Suppressor macrophage treated with lipopolysaccharide for 4 hours (primary cell): ENCODE measurements at places on chromosomes 2 and 18.

DNA sequence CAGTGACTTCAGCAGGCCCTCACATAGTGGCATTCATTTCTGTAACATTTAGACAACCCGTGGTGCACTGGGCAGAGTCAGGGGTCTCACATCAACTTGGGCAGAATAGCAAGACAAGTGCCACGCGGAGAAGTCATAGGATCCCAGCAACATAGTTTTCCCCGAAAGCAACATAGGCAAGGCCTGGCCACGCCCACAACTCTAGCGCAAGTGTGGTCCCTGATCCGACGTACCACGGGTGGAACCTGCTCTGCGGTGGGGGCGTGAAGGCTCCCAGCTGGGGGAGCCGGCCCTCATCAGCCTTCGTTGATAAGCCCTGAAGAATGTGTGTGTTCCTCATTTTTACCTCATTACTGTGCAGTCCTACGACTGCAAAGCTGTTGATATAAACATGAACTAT, 261.2 kb downstream of the EIPR1 start:
- DNase-seq: no peak

DNA sequence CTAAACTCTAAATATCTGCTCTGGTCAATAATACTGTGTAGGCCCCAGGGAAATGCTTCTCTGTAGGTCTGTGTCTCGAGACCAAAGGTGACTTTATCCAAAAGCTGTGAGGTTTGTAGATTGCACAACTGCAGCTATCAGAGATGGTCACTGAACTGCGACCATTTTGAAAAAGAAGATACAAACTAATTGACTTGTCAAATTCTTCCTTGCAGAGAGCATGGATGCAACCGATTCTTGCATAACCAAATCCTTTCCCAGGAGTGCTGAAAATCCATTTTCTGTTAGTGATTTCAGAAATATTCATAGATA, 155.8 kb downstream of the SH3BP4 start:
- DNase-seq: no peak

DNA sequence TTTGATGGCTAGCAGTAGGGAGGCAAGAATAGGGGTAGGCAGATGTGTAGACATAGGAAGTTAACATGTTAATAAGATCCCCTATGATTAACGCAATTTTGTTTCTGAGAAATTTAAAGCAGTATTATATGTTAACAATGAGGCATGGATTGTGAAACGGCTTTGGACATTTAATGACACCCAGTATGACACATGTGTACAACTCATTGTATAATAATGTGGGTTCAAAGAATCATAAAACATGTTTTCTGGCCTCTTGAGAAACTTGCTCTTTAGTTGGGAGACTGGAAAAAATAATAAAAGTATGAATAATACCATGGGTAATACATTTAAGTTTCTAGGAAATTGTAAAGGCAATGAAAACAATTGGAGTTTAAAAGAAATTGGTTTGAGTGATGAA, 332.1 kb upstream of the CDH20 start:
- no peak for DNase-seq

DNA sequence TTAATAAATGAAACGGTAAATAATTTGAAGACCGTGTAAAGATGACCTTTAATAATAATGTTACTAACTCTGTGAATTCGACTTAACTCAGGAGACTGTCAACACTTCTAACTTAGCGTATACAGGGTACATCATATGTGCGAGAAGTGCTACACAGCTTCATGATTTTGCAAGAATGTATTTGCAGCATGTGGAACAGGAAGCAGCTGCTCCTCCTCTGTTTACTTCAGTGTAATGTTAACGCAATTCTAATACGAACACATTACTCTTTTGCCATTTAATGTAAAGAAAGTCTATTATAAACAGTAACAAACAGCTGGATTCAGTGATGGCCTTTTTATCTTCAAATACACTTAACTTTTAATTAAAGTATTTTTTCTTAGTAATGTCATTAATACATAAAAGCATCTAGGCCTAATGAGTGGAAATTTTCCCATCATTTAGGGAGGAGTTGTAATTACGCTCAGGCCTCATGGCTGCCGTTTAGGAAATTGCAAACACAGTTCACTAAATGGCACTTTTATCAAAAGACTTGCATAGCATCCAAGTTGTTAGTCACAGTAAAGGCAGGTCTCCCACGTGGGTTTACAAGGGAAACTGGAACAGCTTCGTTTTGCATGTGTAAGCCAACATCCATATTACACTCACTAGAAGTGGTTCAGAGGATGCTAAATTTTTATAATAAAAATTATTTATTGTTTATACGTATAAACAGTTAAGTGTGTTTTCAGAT, 635.7 kb downstream of the FBXO15 start:
- DNase-seq: no peak

GRCh38 chr2:43798300-43798699, 24.5 kb downstream of the DYNC2LI1 start:
- no peak for DNase-seq

- no peak for DNase-seq
These were observed 119.2 kb downstream of the ANTXR1 start for GRCh38 chr2:69131983-69132675.

DNA sequence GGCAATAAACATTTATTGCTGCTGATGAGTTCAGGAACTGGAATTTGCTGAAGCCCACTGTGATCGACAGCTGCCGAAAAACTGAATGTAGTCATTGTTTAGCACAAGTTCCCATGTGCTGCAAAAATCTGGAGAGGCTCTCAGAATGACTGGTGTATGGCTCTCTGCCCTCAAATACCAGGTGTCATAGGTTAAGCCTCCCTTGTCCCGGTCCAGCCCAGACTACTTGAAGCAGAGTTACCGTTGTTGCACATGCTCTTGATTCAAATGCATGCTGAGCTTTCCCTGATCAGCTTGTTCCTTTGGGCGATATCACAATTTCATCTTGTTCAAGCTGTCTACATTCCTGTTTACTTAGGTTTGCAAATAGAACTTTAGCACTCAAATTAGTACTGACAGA, 625.2 kb downstream of the CPS1 start:
- no peak for DNase-seq

GRCh38 chr2:79041032-79041448, 15.5 kb downstream of the REG3G start:
- DNase-seq: no peak

DNA sequence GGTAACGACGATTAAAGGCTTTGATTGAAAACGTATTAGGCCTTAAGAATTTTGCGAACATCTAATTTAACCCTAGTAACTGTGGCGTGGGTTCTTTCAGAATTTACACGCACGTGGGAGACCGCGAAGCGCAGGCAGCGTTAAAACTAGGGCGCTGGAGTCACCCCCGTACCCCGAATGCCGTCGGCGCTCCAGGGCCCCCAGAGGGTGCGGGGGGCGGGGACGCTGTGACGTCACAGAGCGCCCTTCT, 673 bp upstream of the SMCHD1 start:
- no peak for DNase-seq

DNA sequence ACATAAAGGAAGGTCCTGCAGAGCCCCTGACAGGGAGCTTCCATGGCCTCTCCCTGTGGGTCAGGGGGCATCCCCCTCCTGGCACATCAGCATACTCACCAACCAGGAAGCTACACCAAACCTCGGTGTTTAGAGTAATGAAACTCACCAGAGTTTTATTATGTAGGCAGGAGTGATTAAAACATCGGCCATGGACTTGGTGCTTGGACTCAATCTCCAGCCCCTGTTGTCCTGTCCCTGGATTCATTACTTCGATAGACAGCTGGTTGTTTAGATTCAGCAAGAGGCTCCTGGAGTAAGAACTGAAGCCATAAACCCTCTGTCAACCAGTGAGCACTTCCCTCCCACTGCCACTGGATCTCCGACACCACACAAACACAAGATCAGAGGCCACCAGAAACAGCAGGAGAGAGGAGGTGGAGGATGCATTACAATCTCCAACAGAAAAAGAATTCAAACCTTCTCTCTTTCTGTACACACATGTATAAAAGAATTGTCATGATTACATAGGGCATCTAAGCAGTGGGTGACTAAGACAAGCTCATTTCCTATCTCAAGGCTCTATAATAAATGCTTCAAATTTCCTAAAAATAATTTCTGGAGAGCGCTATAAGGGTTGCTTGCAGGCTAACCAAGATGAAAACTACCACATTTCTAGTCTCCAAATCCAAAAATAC, 27.2 kb downstream of the TBC1D8 start:
- DNase-seq: no peak

GRCh38 chr2:227010433-227010832, 153.6 kb downstream of the COL4A4 start:
- no peak for DNase-seq

DNA sequence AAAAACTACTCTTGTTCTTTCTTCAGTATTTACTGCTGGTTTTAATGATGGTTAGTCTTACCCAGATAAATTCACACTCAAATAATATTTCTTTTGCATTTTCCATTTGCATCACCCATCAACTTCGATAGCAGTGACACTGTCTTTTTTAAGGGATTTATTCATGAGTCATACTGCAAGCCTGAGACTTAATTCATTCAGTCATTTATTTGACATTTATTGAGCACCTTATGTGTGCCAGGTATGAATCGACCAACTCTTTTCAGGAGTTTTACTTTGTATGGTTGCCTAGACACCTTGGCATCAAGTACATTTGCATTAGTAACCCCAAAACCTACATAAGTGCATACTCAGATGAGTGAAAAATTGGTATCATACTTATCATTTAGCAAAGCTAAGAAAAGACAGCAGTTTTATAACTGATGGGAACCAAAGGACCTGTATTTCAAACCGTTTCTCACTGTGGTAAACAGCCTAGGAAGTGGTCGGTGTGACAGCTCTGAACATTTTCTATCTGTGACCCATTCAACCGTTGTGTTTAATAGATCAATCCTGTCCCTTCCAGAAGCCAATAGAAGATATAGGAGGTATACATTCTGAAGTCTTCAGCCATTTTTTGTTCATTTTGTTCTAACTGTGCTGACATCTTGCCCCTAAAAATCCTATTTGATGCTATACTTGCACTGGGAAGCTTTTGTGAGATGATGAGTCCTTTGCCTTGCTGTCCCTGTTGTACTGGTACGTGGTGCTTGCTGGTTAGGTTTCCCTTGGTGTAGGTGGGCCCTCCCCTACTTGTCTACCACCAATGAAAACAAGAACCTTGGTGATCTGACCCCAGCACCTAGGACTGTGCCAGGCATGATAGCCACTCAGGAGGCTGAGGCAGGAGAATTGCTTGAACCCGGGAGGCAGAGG, 484.7 kb upstream of the RAB12 start:
- DNase-seq: no peak

GRCh38 chr2:146388757-146389156, 1456.1 kb upstream of the ACVR2A start:
- no peak for DNase-seq

DNA sequence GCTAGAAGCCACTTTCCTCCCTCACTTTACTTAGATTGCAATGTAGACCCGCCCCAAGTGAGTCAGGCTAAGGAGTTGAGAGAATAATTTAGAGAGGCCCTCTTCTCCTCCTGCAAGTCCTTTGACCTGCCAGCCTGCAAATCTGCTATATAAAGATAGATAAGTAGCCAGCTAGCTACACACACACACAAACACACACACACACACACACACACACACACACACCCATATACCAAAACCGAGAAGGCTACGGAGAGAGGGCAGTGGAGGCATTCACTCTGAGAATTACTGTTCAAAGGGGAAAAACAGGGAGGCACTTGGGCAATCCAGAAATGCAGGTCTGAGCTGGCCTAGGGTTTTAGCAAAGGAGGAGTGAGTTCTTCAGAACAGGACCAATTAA, 23.0 kb upstream of the SMAD7 start:
- no peak for DNase-seq

DNA sequence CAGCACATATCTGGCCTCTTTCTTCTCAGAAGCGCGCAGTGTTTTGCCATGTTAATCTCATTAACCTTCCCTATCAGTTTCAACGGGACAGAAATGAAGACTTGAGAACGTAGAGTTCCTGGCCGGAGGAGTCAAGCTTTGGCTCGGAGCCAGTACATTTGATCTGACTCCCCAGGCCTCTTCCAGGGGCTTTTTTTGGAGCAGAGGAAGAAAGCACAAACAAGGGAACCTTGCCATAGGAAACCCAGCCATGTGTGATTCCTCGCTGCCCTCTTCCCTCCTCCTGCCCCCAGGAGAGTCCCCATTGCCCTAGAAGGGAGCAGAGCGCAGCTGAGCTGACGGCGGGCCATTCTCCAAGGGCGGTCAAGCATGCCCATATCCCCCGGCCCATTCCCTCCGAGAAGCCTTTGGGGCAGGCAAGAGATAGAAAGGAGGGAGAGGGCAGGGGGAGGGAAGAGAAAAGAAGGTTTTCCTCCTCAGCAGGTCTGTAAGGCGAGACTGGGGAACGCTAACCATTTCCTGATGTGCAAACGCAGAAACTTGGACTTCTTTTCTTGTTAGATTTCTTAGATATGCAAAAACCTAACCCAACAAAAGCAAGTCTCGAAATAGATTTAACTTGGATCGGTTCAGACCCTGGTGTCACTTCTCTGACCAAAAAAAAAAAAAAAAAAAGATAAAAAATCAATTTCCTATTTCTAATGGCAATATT, 63.7 kb upstream of the POU3F3 start:
- DNase-seq: no peak

DNA sequence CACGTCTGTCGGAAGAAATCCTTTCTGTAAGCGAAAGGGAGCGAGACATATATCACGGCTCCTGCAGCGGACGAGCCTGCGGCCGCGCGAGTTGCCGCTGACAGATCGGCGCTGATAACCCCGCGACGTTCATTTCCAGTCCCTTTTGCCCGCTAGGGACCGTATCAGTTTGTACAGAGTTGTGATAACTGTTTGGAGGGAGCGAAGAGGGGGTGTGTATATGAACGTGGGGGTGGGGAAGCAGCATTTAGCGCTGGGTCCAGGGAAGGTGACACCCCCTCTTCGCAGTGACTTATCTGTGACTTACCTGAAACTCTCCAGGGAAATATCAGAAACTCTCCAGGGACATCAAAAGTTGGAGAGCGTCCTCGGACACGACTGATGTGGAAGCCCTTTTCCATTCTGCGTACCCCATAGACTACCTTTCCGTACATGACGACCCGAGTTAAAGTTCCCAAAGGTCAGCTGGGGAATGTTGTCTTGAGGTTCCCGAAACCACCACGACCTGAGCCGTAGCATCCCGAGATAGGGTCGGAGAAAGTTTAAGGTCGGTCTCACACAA, 948 bp upstream of the GATA6 start:
- peak; percentile 12 for DNase-seq

GRCh38 chr18:5103693-5104092, 93.4 kb downstream of the AKAIN1 start:
- no peak for DNase-seq
